Amniotic epithelial cell (primary cell): ENCODE measurements at places on chromosomes 4 and X.

- peak; percentile 36 for DNase-seq
These were observed 1.8 kb upstream of the KDM6A start for GRCh38 chrX:44871114-44871645.

DNA sequence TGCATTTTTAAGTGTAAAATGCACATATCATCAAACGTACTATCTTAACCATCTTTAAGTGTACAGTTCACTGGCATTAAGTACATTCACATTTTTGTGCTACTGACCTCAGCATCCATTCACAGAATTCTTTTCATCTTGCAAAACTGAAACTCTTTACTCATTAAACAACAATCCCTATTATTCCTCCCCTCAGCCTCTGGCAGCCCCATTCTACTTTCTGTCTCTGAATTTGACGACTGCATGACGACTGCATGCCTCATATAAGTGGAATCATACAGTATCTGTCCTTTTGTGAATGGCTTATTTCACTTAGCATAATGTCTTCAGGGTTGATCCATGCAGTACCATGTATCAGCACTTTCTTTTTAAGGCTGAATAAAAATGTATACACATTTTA, 38.7 kb downstream of the CNKSR2 start:
- DNase-seq: peak; percentile 79

DNA sequence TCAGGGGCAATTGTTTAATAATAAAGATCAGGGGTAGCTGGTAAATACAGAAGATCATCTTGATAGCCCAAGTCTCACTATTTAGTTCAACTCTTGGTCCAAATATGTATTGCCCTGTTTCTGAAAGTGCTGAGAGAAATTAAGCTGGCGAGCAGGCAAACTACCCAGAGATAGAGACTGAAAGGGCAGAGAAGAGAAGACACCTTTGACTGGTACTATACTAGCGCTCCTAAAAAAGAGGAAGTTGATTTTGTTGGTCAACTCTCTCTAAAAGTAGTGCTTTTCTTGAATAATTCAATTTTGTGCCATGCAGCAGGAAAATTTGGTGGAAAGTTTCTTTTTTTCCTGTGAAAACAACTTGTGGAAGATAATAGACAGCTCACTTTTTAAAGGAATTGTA, 64.0 kb downstream of the IGSF1 start:
- DNase-seq: no peak

- no peak for DNase-seq
These were observed 158.6 kb downstream of the TRAM1L1 start for GRCh38 chr4:116926631-116927295.

DNA sequence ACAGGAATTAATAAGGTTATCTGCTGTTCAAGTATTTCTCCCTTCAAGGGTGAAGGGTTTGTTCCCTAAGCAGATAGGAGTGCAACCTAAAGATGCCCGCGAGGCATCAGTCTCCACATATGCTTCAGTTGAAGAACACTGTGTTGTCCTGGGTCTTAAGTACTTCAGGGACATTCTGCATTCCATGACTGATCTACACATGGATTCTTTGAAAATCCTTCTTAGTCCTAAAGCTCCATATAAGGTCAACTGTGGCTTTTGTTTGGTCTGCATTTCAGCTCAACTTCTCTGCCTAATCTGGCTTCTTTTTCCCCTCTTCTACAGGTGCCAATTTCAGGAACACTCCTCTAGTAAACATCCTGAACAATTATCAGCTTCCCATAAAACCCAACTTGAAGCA, 21.8 kb upstream of the CTSO start:
- DNase-seq: no peak

DNA sequence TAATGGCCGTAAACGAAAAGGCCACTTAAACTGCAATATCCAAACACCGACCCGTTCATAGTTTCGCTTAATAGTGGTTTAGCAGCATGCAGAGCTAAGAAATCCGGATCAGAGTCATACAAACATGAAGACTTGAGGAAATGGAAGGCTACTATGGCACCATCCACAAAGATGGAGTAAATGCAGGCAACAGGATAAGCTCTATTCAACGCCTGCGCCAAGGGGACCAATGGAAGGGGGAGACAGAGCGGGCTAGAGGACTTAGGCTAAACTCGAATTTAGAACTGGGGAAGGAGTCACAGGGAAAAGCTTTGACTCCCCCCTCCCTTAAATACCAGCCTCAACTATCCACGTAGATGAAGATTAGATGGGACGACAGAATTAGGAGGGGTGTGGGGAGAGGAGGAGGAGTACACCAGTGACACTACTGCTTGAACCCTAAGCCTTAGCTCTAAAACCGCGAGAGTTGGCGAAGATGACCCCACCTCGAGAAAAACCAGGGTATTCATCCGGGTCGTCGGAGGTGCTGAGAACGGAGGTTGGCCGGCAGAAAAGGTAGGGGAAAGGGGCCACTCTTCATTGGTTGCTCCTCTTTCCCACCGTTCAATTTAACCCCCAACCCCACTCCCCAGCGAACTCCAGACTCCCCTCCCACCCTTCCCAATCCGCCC, 3.5 kb downstream of the HUWE1 start:
- peak; percentile 57 for DNase-seq

- DNase-seq: peak; percentile 96
These were observed 224.3 kb downstream of the DCLK2 start for GRCh38 chr4:150302553-150302952.

GRCh38 chrX:112577146-112577545, 102.6 kb downstream of the LHFPL1 start:
- DNase-seq: no peak

GRCh38 chr4:1383728-1384591, 22.3 kb downstream of the NKX1-1 start:
- DNase-seq: no peak

DNA sequence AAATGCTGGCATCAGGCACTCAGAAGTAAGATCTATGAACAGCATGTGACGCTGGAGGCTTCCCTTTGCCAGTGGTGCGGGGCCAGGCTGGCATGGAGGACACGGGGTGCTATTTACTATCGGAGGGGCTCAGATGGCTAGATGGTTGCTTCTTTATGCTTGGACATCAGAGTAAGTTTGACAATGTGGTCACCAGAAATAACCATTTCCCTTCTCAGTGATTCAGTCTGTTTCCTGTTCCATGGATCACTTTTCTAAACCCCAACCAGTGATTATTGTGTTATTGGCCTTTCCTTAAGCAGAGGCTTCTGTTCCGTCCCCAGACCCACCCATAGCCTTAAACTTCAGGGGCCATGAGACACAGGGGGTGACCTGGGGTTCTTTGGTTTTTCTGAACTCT, 55.4 kb upstream of the DHX15 start:
- no peak for DNase-seq

- DNase-seq: no peak
These were observed 16.4 kb downstream of the SMIM10L2A start for GRCh38 chrX:135437867-135438733.

GRCh38 chr4:153652051-153652784, 31.9 kb upstream of the TLR2 start:
- DNase-seq: peak; percentile 32

DNA sequence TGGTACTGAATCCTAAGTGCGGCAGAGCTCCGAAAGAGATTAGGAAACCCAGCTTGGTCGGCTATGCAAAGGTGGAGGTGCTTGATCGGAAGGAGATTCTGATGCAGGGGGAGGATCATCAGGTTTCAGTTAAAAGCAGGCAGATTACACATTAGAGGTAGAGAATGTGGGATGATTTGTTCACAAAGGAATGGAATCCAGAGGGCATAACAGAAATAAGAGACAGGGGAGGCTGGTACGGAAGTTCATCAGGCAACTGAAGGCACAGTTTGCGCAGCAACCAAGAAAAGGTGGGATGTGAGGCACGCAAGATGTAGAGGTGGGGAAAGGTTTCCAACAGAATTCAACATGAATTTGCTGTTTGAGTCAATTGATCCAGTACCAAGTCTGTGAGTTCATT, 424 bp upstream of the ZNF330 start:
- peak; percentile 85 for DNase-seq

- DNase-seq: peak; percentile 80
These were observed 44.5 kb downstream of the SCFD2 start for GRCh38 chr4:53321151-53321983.

DNA sequence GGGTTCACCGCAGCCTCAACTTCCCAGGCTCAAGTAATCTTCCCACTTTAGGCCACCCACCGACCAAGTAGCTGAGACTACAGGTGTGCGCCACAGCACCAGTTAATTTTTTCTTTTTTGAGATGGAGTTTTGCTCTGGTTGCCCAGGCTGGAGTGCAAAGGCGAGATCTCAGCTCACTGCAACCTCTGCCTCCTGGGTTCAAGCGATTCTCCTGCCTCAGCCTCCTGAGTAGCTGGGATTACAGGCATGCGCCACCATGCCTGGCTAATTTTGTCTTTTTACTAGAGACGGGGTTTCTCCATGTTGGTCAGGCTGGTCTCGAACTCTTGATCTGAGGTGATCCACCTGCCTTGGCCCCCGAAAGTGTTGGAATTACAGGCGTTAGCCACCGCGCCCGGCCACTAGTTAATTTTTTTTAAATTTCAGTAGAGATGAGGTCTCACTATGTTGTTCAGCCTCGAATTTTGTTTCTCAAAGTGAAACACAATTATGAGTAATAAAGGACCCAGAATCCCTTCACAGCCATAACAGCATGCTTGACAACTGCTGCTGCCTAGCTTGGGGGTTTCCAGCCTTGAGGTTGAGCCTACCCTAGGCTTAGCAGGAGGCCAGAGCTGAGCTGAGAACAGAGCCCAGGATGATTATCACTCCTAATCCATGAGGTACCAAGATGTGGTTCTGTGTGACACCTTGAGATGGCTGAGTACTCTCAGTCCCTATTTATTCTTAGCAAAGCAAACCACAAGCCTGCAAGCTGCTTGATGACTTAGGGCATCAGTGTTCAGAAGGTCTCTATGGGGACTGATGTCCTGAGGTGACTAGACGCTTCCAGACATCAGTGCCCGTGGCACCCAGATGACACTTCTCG, 41.6 kb upstream of the NKRF start:
- DNase-seq: no peak

DNA sequence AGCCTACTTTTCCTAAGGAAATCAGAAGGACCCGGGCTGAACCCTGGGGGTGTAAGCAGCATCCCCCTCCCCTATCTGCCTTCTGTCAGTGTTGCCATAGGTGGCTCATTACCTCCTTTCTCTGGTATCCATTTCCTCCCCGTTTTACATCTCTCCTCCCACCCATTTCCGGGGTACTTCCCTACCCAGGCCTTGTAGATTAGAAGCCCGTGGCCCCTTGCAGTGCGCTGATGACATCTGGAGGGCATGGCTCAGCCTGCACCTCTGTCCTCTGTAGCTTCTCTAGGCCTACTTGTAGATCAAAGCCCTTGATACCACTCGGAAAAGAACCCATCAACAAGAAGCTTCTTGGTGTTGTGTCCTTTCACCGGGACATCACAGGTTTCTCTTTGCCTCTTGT, 71.8 kb downstream of the NBDY start:
- DNase-seq: no peak

- peak; percentile 31 for DNase-seq
These were observed 5.5 kb upstream of the HPRT1 start for GRCh38 chrX:134454506-134454905.

GRCh38 chrX:47112316-47112954, 32.1 kb downstream of the NDUFB11 start:
- DNase-seq: no peak

DNA sequence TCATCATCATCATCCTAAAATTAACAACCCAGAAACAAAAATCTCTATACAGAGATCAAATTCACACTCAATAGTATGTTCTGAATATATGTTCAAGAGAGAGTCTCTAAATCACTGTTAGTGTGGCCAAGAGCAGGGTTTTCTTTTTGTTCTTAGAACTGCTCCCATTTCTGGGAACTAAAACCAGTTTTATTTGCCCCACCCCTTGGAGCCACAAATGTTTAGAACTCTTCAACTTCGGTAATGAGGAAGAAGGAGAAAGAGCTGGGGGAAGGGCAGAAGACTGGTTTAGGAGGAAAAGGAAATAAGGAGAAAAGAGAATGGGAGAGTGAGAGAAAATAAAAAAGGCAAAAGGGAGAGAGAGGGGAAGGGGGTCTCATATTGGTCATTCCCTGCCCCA, 32.3 kb downstream of the CYBB start:
- DNase-seq: no peak

DNA sequence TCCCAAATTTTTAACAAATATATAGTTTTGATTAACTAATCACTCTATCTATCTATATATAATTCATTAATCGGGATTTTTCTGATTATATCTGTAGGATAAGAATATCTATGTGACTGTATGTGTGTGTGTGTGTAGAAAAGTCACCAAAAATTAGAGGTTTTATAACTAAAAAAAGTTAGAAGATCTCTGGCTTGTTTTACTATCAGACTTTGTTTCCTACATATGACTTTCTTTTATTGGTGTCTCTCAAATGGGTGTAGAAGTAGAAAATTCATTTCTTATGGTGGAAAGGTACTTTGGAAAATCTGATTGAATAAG, 26.7 kb upstream of the TMPRSS11D start:
- DNase-seq: no peak

DNA sequence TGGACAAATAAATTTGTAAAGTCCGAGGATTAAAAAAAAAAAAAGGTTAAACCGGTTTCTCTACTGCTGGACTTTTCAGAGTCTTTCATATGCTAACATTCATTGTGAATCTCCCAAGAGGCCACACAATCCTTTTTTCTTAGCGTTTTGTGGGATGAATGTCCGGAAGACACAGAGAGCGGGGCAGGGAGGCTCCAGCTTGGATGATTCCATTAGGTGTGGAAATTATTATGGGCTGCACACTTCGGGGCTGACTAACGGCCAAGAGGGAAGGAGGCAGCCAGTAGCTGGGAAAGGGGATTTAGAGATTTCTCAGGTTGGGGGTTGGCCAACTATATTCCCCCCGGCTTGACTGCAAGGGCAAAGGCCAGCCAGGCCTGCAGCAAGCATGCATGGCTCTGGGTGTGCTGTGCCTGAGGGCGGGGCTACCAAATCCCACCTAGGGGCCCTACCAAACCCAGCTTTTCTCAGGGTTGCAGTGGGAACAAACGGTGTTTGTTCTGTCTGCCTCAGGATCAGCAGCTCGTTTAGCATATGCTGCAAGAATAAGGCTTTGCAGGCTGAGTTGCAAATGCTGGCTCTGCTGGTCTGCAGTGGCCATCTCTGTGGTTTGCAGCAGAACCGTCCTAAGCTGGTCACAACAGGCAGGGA, 28.6 kb downstream of the NYX start:
- no peak for DNase-seq

- no peak for DNase-seq
These were observed 58.1 kb downstream of the RTL5 start for GRCh38 chrX:72073633-72074032.

DNA sequence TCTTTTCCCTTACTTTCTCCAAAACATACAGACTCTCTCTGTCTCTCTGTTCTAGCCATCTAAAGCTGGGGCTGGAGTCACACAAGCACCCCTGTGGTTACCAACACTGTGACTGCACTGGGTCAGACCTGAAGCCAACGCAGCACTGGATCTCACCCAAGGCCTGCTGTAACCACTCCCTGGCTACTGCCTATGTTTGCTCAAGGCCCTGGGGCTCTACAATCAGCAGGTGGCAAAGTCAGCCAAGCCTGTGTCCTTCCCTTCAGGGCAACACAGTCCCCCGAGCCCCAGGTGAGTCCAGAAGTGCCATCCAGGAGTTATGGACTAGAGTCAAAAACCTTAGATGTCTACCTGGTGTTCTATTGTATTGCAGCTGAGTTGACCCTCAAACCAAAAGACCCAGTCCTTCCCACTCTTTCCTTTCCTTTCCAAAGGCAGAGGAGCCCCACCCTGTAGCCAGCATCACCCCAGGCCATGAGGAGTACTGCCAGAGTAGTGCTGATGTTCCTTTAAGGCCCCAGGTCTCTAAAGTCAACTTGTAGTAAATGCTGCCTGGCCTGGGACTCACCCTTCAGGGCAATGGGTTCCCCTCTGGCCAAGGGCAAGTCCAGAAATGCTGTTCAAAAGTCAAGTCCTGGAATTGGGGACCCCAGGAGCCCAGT, 58.8 kb upstream of the RAP2C start:
- DNase-seq: no peak
